ENCODE measurements at places on chromosomes 4 and X.

DNA sequence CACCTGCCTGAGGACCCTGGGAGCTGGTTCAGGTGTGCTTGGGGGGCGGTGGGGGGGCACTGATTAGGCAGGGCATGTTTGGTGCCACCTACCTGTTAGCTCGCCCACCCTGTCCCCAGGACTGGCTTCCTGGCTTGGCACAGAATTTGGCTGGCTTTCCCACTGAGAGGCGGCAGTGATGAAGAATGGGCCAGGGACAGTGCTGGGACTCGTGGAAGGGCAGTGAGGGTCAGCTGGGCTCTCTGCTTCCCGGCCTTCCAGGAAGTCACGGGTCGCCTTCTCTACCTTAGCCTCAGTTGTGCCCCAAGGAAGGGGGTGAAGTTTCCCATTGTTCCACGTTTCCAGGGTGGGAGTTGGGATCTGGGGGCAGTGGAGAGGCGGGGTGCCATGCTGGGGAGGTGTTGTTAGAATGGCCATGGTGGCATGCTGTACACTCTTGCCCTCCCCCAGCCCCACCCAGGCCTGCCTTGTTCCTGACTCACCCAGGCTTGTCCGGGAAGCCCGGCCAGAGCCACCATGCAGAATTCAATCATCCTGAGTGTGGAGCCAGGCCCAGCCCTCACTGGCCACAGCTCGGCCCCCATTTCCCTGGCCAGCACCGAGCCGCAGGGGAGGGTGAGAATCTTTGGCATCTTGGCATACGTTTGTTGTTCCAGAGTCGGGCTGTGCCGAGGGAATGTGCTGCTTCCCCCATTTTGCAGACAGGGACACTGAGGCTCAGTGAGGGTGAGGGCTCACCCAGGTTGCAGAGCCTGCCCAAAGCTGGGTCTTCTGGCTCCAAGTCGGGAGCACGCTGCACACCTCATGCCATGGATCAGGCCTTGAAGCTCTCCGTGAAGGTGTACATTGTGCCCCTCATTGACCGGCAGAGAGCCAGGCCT is 21.9 kb upstream of the GPR78 start:
- DNase-seq = no peak

GRCh38 chr4:124177647-124178425 is 534.7 kb downstream of the ANKRD50 start:
- no peak for DNase-seq

DNA sequence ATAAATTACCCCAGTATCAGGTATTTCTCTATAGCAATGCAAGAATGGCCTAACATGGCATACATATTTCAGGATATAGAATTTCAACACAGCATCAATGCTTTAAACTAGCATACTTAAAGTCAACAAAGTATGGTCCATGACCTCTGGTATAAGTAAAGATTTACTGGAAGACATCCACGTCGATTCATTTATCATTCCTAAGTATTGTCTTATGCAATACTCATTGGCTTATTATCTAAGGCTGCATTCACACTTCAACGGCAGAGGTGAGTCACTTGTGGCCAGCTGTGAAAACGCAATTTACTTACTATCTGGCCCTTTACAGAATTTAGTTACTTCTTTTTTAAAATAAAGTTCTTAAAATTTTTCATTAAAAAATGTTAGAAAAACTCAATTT is 42.6 kb downstream of the ADGRA3 start:
- DNase-seq = no peak

DNA sequence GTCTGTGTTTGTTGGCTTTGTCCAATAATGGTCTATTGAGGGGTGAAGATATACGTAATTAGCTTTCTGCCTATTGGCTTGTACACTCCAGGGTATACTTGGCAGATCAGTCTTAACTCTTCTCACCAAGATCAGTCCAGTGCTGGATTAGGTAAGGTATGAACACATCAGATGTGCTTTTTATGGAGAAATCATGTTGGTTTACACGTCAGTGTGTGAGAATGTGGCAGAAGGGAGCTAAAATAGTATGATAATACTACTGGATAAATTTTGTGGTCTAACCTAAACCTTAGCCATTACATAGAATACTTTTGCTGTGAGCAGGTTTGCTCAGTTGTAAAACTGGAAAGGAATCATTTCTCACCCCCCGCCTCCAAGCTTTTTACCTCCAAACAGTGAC is 4.2 kb downstream of the PDHA1 start:
- DNase-seq = no peak

DNA sequence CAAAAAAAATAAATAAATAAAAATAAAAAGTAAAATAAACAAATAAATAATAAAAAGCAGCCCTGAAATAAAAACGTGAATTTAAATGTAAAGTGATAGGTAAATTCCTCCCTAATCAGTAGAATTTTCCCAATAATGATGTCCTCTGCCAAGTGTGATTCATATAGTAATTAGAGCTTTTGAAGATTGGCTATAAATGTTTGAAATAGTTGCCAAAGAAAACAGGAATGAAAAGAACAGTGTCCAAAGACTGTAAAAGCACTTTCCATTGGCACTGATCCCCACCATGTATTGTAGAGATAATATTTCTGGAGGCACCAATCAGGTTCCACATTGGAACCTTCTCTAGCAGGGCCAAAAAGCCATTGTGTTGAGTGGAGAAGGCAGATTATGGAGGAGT is 25.9 kb upstream of the SMARCAD1 start:
- no peak for DNase-seq

GRCh38 chrX:118720058-118720707 is 7.2 kb upstream of the IL13RA1 start:
- no peak for DNase-seq

GRCh38 chr4:81304871-81305270 is 89.8 kb upstream of the PRKG2 start:
- DNase-seq = no peak

DNA sequence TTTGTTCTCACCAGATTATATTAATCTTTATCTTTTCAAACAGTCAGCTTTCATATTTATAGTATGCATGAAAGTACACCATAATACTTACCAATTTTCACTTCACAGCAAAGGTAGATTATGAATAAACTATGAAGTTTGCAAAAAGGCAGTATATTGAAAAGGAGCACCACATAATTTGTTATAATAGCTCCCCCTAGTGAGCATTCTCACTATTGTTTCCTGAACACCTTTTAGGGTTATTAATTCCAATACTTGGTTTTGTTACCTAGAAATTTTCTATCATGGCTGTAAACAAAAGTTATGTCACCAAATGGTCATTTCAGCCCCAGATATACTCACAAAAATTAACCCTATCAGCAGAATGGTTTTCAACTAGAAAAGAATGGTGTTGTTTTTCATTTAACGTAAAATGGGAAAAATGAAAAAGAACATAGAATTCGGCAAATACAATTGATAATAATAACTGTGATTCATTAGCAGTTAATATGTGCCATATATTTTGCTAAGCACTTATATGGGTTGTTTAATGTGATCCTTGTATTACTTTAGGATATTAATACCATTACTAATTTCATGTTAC is 30.2 kb upstream of the NKX6-1 start:
- no peak for DNase-seq

- DNase-seq = no peak
Observed at GRCh38 chr4:8023696-8024033, 84.0 kb upstream of the AFAP1 start.

GRCh38 chr4:4862665-4863482 is 3.4 kb downstream of the MSX1 start:
- no peak for DNase-seq

All from HL-60 (cell line).